BJ (cell line): ENCODE measurements at places on chromosomes 11 and 22.

GRCh38 chr11:27934830-27935145 lies 173.2 kb downstream of the KIF18A start:
- peak; percentile 76 for DNase-seq

- DNase-seq = no peak
Measured at GRCh38 chr11:66289548-66290329, 796 bp upstream of the YIF1A start.

DNA sequence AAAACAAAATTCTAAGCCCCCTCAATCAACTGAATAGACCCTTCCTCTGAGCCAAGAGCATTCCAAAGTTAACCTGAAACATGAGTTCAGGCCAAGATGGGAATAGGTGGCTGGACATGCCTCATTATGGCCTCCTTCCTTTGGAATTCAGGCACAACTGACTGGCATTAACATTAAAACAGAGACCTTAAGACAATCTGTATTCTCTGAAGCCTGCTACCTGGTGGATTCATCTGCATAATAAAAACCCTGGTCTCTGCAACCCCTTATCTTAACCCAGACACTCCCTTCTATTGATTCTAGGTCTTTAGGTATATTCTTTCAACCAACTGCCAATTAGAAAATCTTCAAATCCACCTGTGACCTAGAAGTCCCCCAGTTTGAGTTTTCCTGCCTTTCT lies 66.3 kb downstream of the JRKL start:
- DNase-seq = no peak

DNA sequence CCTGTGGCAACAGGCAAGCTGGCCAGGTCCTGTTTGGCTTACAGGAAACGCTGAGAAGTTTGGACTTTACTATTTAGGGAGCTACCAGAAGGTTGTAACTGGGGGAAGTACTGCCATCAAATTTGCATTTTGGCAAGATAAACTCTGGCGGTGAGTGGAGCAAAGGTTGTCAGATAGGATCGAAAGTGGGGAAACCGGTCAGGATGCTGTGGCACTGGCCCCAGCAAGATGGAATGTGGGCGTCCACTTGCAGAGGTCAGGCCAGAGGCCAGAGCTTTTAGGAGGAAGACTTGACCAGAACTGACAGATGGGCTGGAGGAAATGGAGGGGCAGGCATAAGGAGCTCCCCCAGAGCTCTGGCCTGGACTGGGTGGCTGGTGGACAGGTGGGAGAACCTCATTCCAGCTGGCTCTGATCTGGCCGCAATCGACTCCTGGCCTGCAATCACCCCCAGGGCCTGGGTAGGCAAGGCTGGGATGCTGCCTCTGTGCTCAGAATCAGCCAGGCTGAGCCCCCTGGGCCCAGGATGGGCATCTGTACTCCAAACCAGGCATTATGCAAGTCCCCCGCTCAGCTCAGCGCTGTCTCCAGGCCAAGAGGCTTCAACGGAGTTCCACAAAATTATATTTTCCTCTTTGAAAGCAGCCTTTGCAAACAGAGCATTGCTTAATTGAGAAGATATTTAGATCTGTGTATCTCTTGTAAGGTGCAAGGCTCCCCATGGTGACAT lies 178.3 kb upstream of the NECTIN1 start:
- DNase-seq = no peak

- DNase-seq = no peak
Measured at GRCh38 chr11:65701686-65702085, 10.4 kb upstream of the KAT5 start.

DNA sequence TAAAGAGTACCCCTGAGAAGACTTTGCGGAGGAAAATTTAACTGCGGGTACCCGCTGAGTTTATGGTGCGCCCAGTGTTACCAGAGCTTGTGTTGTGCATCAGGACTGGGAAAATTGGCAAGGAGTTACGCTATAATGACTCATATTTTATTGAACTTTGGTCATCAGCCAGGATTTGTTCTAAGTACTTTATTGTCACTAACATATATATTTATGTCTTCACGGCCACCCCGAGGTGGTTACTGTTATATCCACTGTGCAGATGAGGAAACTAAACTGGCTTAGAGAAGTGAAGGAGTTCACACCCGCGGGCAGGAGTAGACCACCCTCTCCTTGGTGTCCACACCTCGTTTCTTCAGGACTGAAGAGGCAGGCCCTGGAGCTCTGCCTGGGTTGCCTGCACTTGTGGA lies 667 bp downstream of the ACCS start:
- DNase-seq = peak; percentile 15

DNA sequence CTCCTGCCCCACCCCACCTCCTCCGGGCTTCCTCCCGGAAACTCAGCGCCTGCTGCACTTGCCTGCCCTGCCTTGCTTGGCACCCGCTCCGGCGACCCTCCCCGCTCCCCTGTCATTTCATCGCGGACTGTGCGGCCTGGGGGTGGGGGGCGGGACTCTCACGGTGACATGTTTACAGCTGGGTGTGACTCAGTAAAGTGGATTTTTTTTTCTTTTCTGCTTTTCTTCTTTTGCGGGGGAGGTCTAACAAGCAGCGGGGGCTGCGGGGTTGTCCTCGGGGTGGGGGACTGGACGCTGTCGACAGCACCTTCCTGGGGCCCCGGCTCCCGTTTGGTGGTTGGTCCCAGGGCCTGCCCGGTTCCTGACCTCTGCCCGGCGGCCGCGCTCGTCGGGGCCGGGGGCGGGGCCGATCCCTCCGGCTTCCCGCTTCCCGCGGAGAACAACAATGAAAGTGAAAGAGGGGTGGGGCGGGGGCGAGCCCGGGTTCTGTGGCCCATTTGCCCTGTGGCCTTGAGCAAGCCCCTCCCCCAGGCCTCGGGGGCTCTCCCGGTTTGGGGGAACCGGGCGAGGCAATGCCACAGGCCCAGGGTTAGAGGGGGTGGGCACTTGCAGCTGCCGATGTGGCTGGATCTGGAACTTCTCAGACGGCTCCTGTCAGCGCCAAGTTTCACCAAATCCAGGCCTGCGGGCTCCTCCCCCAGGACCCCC lies 975 bp upstream of the MDK start:
- no peak for DNase-seq

- no peak for DNase-seq
Measured at GRCh38 chr11:75059299-75059698, 37.4 kb downstream of the OR2AT4 start.
